Left lung (tissue), 14 donors: ENCODE measurements at places on chromosomes 2 and 18. TPM values are rescaled to one million over a fixed set of nuclear protein-coding genes. Genes with fewer than 3 reads are reported as not detected.

Gene POMC
- polyA plus RNA-seq: 0.74 TPM

Gene ALPI
- polyA plus RNA-seq: not detected

- DNase-seq: no peak
Measured at GRCh38 chr2:130883496-130883895, 46.8 kb downstream of the ARHGEF4 start.

GRCh38 chr2:57542081-57542480 is 504.5 kb upstream of the VRK2 start:
- DNase-seq: no peak
